ENCODE measurements at places on chromosomes 1 and 21.

GRCh38 chr1:70675737-70676156 is 264.7 kb downstream of the CTH start:
- no peak for DNase-seq
- H3K4me3 ChIP-seq: no peak overlapping the region
- H3K36me3 ChIP-seq: no peaks in the 10 kb centered on the region
- peaks cover 31% of the 10 kb centered on the region for H3K27me3 ChIP-seq
- no peak overlapping the region for H3K27ac ChIP-seq

DNA sequence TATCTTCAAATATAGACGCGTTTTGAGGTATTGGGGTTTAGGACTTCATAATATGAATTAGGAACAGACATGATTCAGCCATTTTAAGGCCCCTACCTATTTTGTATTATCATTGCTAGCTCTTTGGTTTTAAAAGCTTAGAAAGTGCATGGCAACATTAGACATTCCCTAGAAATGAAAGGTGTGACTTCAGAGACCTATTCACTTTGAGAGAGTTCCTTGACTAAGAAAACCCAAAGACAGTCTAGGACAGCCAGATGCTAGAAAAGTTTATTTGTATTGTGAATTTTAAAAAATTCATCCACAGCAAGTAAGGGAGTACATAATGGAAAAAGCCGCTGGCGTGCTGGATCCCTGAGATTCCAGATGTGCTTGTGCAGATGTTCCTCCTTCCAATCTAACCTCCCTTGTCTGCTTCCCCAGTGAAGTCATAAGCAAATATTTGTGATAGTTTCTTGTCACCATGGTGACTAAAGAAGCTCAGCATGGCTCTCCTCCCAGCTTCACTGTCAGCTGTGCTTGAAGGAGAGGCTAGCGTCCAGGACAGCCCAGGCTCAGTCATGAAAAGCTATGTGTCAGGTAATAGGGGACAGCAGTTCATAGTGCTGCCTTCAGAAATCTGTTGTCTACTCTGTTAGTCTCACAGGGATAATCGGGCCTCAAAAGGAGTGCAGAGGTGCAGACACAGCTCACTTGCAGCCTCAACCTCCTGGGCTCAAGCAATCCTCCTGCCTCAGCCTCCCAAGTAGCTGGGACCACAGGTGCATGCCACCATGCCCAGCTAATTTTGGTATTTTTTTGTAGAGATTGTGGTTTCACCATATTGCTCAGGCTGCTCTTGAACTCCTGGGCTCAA is 34.8 kb downstream of the KPNA6 start:
- no peak for DNase-seq
- H3K4me1 ChIP-seq: peaks cover 40% of the 10 kb centered on the region
- H3K27me3 ChIP-seq: no peaks in the 10 kb centered on the region
- H3K4me3 ChIP-seq: no peak overlapping the region
- H3K36me3 ChIP-seq: no peaks in the 10 kb centered on the region
- peak overlapping the region; percentile 78 for H3K27ac ChIP-seq

DNA sequence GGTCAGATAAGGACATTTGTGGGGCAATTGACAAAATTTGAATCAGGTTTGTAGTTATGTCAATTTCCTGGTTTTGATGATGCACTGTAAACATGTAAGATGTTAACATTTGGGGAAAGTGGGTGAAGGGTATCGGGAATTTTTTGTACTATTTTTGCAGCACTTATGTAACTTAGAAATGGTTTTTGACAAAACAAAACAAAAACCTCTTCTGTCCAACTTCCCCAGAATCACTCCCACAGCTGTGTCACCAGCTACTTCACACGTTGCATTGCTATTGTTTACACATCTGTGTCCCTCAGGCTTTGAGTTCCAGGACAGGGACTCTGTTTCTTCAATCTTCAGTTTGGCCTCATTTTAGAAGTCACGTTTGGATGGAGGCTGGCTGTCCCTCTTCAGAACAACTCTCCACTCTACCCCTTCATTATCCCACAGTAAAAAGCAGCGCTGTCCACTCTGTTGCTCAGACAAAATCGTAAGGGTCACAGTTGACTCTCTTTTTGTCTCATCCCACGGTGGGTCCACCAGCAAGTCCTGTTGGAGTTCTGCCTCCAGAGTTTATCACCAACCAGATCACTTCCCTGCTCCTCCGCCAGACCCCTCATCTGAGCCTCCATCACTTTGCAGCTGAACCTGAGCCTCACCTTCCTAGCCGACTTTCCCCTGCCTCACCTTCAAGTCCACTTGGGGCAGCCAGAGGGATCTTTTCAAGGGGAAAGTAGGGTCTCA is 63.2 kb downstream of the NENF start:
- peaks cover 5% of the 10 kb centered on the region for H3K27me3 ChIP-seq
- DNase-seq: no peak
- no peak overlapping the region for H3K4me3 ChIP-seq

GRCh38 chr1:115680730-115681111 is 39.0 kb downstream of the VANGL1 start:
- DNase-seq: no peak
- H3K27ac ChIP-seq: no peak overlapping the region
- H3K27me3 ChIP-seq: no peaks in the 10 kb centered on the region
- peaks cover 13% of the 10 kb centered on the region for H3K4me1 ChIP-seq

DNA sequence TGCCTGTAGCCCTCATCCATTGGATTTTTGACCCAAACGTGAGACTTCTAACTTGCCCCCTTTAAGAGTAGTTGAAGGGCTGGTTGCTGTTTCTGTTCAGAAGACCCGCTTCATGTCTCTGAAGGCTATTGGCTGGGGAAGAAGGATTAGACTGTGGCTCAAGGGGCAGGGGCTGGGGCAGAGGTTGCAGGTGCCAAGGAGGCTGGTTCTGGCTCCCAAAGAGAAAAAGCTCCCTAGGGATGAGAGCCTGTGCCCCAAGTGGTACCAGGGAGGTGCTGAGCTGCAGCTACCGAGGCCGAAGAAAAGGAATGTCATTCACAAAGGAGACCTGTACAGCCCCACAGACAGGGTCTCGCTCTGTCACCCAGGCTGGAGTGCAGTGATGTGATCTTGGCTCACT is 5.8 kb downstream of the WNT3A start:
- no peak overlapping the region for H3K27ac ChIP-seq
- H3K4me3 ChIP-seq: no peak overlapping the region
- no peaks in the 10 kb centered on the region for H3K36me3 ChIP-seq
- H3K4me1 ChIP-seq: peaks cover 7% of the 10 kb centered on the region

DNA sequence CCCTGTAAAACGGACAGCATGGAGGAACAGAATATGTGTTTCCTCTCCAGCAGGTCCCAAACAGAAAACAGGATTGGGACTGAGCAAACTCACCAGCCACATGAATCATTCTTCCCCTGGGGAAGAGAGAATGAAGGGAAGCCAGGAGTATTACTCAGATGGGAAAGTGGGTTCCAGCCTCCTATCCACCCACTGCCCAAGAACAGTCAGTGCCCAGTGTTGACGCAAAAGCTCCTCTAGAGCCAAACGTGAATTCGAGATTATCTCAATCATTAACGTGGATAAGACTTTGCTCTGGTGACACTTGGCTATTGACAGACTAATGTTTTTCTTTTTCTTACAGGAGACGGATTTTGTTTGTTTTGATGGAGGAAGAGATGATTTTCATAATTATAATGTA is 9.3 kb downstream of the MIA3 start:
- H3K36me3 ChIP-seq: peaks cover 32% of the 10 kb centered on the region
- peak overlapping the region; percentile 29 for H3K27ac ChIP-seq
- no peak for DNase-seq
- no peak overlapping the region for H3K4me3 ChIP-seq
- no peaks in the 10 kb centered on the region for H3K27me3 ChIP-seq

GRCh38 chr1:9442986-9443385 is 96.3 kb upstream of the SLC25A33 start:
- no peak for DNase-seq
- H3K4me1 ChIP-seq: peaks cover 94% of the 10 kb centered on the region
- H3K4me3 ChIP-seq: no peak overlapping the region
- no peaks in the 10 kb centered on the region for H3K27me3 ChIP-seq
- no peaks in the 10 kb centered on the region for H3K36me3 ChIP-seq

GRCh38 chr1:32063261-32063681 is 9.5 kb upstream of the TMEM39B start:
- peak overlapping the region; percentile 99 for H3K27ac ChIP-seq
- DNase-seq: no peak
- peaks cover 54% of the 10 kb centered on the region for H3K4me1 ChIP-seq
- peaks cover 26% of the 10 kb centered on the region for H3K36me3 ChIP-seq
- H3K27me3 ChIP-seq: no peaks in the 10 kb centered on the region
- H3K4me3 ChIP-seq: no peak overlapping the region

GRCh38 chr1:213596729-213597128 is 391.0 kb upstream of the PROX1 start:
- H3K4me3 ChIP-seq: no peak overlapping the region
- DNase-seq: no peak
- H3K27ac ChIP-seq: no peak overlapping the region
- no peaks in the 10 kb centered on the region for H3K4me1 ChIP-seq

GRCh38 chr1:245802941-245803665 is 648.3 kb downstream of the KIF26B start:
- no peaks in the 10 kb centered on the region for H3K27me3 ChIP-seq
- H3K27ac ChIP-seq: no peak overlapping the region
- DNase-seq: no peak
- peaks cover 24% of the 10 kb centered on the region for H3K4me1 ChIP-seq

GRCh38 chr1:244164511-244164890 is 113.4 kb downstream of the ZBTB18 start:
- no peaks in the 10 kb centered on the region for H3K36me3 ChIP-seq
- peaks cover 4% of the 10 kb centered on the region for H3K4me1 ChIP-seq
- DNase-seq: no peak
- H3K27me3 ChIP-seq: no peaks in the 10 kb centered on the region
- H3K27ac ChIP-seq: no peak overlapping the region

DNA sequence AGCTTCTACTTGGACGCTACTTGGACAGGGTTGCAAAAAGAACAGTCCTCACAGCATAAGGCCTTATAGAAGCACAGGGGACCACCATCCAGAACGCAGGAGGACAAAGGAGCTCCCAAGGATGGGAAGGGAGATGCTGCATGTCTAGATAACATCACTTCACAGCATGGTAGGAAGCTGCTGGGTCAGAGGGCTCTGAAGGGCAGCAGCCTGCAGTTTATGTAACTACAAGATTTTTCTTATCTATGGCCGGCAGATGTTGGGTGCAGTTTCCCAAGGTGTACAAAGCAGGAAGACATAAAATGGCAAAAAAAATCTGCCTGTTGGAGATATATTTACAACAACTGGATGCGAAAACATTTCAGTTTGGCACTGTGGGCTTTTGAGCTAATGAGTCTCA is 45.3 kb upstream of the SLC5A9 start:
- H3K4me1 ChIP-seq: no peaks in the 10 kb centered on the region
- peaks cover 17% of the 10 kb centered on the region for H3K27me3 ChIP-seq
- H3K27ac ChIP-seq: no peak overlapping the region
- H3K36me3 ChIP-seq: no peaks in the 10 kb centered on the region

DNA sequence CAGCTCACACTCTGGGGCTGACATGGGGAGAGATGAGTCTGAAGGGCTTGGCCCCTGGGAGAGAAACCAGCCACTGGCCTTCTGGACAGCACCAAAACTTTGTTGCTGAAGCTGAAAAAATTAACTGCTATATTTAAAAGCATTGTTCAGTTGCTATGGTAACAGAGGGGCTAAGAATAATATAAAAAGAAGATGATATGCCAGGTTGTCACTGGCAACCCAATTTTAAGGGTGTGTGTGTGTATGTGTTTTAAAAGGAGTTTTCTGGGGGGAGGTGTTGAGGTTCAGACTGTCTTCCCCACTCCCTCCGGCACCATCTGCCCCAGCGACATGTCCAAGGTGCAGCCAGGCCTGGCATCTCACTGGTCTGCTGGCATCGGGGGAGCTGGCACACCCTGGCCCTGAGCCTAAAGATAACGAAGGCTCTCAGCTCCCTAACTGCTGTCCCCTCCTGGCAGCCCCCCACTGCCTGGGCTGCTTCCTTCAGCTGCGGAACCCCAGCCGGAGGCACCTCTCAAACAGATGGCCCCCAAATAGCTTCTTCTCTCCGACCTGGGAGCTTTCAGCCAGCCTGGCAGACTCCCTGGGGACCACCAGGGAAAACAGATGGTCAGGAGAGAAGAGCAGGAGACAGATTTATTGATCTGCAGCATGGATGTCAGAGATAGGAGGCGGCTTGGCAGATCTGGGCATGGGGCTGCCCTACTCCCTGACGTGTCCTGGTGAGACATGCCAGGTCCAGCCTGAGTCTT is 203.9 kb downstream of the HIVEP3 start:
- H3K27me3 ChIP-seq: no peaks in the 10 kb centered on the region
- H3K4me1 ChIP-seq: peaks cover 26% of the 10 kb centered on the region
- no peak overlapping the region for H3K4me3 ChIP-seq
- no peaks in the 10 kb centered on the region for H3K36me3 ChIP-seq

- no peaks in the 10 kb centered on the region for H3K36me3 ChIP-seq
- H3K4me3 ChIP-seq: no peak overlapping the region
- peak overlapping the region; percentile 82 for H3K27ac ChIP-seq
Measured at GRCh38 chr1:183194527-183195141, 8.6 kb downstream of the LAMC2 start.

DNA sequence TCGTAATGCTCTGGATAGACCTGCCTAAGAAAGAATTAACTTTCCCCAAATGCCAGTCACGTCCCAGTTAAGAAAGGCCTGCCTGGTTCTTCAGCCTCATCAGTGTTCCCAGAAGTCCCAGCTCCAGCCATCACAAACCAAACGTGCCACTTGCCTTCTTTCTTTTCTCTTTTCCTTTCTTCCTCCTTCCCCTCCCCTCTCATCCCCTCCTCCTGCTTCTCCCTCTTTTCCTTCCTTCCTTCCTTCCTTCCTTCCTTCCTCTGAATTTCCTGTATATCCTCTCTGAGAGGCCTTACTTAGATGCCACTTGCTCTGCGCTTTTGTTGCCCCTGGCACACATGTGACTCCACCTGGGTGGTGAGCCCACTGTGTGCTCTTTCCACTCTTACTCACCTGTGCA is 228.2 kb downstream of the NFIA start:
- H3K27ac ChIP-seq: no peak overlapping the region
- no peak overlapping the region for H3K4me3 ChIP-seq
- no peak for DNase-seq
- peaks cover 7% of the 10 kb centered on the region for H3K36me3 ChIP-seq
- no peaks in the 10 kb centered on the region for H3K27me3 ChIP-seq
- no peaks in the 10 kb centered on the region for H3K4me1 ChIP-seq

- no peaks in the 10 kb centered on the region for H3K4me1 ChIP-seq
- H3K36me3 ChIP-seq: no peaks in the 10 kb centered on the region
- no peak overlapping the region for H3K4me3 ChIP-seq
- no peaks in the 10 kb centered on the region for H3K27me3 ChIP-seq
- no peak overlapping the region for H3K27ac ChIP-seq
- no peak for DNase-seq
Measured at GRCh38 chr1:69700770-69701169, 133.0 kb downstream of the LRRC7 start.

- no peak overlapping the region for H3K27ac ChIP-seq
- DNase-seq: no peak
- no peaks in the 10 kb centered on the region for H3K27me3 ChIP-seq
- no peak overlapping the region for H3K4me3 ChIP-seq
Measured at GRCh38 chr1:162882248-162882674, 21.3 kb upstream of the CCDC190 start.

DNA sequence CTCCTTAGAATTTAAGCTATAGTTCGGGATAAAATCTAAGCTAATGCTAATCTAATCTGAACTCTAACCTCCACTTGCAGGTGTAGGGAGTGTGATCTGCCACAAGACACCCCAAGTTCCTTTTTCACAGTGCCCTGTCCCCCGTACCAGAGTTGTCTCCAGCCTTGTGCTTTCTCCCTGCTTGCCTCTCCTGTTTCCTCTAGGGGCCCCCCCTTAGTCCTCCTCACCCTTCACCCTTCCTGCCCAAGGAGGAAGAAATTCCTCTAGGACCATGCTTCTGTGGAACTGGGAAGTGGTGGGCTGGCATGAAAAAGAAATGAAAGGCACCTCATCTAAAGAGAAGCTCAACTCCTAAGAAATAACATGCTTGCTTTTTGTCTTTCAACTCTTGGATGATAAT is 50.2 kb upstream of the BCL9 start:
- no peaks in the 10 kb centered on the region for H3K36me3 ChIP-seq
- H3K4me1 ChIP-seq: peaks cover 6% of the 10 kb centered on the region
- no peak for DNase-seq

- no peaks in the 10 kb centered on the region for H3K4me1 ChIP-seq
- DNase-seq: no peak
- H3K27me3 ChIP-seq: no peaks in the 10 kb centered on the region
Measured at GRCh38 chr1:11207898-11208611, 18.9 kb downstream of the ANGPTL7 start.
